ENCODE measurements at places on chromosomes 11 and 22.

DNA sequence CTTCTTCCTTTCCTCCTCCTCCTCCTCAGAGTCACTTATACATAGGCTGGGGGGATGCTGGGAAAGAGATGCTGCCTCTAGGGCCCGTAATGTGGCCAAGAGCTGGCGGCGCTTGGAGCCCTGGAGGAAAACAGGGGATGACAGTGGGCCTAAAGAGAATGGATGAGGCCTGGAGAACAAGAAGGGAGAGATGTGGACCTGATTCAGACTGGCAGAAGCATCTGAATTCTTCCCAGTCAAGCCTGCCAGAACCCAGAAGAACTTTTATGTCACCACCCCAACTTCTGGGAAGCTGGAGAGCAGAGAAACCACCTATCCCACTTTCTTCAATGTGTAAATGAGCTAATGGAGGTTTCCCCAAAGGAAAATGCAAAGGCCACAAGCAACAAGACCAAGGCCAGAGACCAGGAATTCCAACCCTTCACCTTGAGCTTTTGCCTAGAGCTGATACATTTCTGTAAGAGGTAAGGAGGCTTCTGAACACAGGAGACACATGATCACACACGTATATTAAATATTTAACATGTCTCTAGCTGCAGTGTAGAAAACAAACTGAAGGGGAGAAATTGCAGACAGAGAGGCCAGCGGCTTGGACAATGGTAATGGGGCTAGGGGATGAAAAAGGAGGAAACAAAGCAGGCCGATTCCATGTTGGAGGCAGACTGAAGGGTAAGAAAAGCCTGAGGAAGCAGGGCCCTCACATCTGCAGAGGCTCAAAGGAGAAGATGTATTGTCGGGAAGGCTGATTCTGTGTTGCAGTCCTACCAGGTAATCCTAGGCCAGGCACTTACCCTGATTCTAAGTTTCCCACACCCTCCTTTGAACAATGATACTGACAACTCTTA is 1.1 kb downstream of the RRP8 start:
- DNase-seq = no peak

DNA sequence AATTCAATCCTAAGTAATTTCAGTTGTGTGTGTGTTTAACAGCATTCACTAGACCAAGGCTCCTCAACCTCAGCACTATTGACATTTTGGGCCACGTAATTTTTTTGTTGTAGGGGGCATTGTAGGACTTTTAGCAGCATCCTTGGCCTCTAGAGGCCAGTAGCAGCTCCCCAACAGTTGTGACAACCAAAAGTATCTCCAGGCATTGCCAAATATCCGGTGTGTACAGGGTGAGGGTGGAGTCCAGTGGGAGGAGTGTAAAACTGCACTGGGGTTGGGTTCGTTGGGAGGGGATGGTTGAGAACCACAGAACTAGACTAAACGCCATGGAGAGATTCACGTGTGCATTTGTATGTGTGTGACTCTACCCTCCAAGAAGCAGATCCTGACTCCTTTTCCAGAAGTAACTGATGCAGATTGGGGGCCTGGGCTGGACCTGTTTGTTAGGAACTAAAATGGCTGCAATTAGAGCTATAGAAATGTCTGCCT is 5.9 kb upstream of the PHF21A start:
- DNase-seq = no peak

DNA sequence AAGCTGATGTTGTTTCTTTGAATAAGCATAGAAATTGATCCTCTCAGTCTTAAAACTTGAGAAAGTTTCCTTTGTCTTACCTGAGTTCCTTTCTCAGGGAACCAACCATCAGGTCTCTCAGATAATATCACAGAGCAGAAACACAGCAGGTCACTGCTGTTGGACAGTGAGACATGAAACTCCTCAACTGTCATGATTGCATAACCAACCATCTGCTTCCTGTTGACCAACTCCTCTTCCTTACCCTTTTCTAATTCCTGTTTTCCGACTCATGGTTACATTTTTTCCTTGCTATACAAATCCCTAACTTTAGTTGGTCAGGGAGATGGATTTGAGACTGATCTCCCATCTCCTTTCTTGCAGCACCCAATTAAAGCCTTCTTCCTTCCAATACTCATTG is 845.3 kb downstream of the FAM181B start:
- DNase-seq = no peak

DNA sequence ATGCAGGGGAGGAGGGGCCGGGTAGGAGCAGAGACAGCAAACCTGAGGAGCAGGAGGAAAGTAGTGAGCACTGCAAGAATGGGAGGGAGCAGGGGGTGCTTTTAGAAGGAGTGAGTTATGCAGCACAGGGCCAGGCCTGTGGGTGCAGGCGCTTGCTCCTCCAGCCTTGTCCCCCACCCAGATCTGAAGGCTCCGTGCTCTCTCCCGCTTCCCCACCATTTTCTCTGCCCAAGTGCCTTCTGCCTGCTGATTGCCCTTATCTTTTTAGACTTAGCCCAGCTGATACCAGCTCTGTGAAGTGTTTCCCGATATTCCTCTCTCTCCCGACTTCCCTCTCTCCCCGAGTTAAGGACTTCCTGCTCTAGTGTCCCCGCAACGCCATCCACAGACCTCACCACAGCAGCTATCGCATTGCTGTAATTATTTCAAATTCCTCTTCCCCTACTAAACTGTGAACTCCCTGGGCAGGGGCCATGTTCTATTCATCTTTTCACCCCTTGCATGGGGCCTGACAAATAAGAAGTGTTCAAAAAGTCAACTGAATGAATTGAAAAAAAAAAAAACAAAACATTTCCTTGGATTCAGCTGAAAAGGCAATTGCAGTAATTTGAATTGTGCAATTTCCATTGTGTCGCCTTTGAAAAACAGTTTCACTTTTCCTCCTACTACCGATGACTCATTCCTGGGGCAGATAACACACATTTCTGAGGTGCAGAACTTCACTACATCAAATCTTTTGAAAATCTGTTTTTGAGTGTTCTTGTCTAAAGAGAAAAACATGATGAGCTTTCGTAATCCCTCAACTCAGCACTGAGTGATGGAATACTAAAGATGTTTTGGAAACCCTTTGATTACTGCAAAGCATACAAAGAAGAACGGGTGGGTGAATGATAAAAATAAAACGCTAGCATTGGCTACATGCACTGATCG is 69.7 kb upstream of the BMAL1 start:
- DNase-seq = no peak

- no peak for DNase-seq
Observed at GRCh38 chr11:28228196-28228895, 120.2 kb downstream of the METTL15 start.

DNA sequence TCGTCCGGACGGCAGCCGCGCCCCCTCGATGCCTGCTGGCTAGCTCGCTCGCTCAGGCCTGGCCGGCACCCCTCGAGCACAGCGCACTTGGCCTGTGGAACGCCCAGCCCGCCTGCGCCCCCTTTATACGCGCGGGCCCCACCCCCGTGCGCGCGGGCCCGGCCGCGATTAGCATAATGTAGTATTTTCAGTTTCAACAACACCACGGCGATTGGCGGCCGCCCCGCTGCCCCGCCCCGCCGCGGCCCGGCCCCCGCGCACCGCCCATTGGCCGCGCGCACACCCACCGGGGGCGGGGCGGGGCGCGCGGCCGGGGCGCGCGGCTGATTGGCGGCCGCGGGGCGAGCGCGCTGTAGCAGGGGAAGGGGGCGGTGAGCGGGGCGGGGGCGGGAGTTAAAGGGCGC is at the start of gene CDKN1C:
CDKN1C (minus strand) TSS at position 98 of the 404 bp plus-strand sequence. CDS start 319 bp downstream, outside the sequence.
- peak; percentile 73 for DNase-seq

- no peak for DNase-seq
Observed at GRCh38 chr11:76801736-76802135, 18.6 kb downstream of the TSKU start.

DNA sequence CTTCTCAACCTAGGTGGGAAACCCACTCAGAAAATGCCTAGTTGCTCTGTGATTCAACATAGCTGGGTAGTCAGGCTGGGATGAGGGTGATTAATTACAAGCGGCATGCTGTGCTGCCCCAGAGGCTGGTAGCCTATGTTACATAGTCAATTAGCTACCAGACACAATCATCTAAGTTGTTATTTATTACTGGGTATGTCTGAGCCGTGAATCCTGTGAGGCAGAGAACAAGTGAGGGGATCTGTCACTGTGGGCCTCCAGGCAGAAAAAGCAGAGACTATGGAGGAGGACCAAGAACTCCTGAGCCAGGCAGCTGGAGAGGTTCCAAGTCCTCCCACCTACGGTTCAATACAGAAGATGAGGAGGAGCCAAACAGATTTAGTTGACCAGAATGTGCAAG is 186.6 kb upstream of the BDNF start:
- no peak for DNase-seq

GRCh38 chr11:71335371-71335770 is 83.0 kb upstream of the SHANK2 start:
- DNase-seq = no peak

- DNase-seq = no peak
Observed at GRCh38 chr22:35313311-35314121, 13.8 kb downstream of the TOM1 start.

- DNase-seq = no peak
Observed at GRCh38 chr11:110862407-110862806, 150.2 kb upstream of the ARHGAP20 start.

DNA sequence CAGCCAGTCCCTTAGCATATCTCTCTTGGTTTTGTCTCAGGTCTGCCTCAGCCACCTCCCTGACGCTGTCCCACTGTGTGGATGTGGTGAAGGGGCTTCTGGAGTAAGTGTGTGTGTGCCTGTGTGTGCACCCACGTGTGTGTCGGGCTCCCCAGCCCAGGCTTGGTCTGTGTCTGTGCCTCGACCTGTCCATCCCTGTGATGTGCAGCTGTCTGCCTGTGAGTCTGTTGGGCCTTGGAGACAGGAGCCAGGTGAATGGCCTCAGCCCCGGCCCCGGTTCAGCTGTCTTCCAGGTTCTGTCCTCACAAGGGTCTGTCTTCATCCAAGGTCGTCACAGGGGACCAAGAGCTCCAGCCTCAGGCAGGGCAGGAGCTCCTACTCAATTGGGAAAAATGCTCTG is 9.8 kb downstream of the ATG16L2 start:
- no peak for DNase-seq

GRCh38 chr22:45179276-45180049 is 15.7 kb downstream of the NUP50 start:
- no peak for DNase-seq

GRCh38 chr11:112634995-112635737 is 326.1 kb upstream of the NCAM1 start:
- no peak for DNase-seq

DNA sequence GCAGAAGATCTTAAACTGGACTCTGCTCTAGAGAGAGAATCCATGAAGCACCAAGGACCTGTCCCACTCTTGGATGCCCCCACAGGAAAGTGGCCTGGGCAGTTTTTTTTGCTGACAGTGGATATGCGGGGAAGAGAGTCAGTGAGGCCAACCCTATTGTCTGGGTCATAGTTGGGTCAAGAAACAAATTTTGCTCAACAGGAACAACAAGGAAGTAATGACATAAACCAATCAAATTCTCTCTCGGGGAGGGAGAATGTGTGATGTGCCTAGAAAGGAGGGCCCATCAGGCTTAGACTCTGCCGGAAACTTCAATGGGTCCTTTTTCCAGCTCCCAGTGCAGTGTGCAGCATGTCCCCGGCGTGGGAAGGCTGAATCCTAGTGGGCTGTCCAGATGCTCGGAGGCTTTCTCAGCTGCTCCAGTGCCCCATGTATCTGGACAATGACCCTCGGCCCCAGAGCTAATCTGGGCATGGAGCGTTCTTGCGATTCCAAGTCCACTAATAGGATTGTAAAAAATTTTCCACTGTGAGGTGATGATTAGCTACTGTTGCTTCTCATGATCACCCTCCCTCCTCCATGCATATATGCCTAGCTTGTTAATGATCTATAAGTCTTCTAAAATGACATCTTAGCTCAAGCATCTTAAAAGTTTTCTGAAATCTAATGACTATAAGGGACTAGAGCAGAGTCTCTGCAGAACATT is 101.0 kb downstream of the SNX19 start:
- no peak for DNase-seq

DNA sequence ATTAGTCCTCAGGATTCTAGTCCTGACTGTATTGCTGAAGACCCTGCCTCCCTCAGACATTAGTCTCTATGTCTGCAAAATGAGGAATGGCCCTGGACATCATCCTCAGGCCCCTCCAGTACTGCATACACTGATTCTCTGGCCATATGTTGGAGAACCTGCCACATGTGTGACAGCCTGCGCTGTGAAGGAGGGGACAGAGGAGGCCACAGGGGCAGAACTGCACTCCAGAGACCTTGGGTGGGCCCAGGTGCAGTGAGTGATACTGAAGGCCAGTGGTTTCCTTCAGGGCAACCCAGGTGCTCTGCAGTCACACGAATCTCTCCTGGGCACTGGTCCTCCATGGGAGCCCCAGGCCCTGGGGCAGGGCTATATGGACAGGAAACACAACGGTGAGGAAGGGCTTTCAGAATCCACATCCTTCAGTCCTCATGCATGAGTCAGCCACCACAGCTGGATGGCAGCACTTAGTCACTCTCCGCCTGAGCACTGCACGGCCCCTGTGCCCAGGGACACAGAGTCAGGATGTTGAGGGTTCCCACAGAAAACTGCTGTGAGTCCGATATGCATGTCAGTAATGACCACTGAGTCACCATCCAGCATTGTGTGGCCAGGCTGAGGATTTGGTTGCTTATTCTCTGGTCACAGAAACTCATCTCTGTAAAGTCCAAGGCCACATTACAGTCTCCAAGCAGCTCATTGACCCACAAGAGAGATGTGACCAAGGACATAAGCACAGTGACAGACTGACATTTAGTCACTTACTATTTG is 39.7 kb downstream of the ME3 start:
- DNase-seq = peak; percentile 40

GRCh38 chr11:2215230-2215560 is 43.6 kb upstream of the TH start:
- DNase-seq = no peak

- no peak for DNase-seq
Observed at GRCh38 chr22:35883031-35883620, 145.5 kb downstream of the RBFOX2 start.

GRCh38 chr11:67519726-67520125 is 3.5 kb downstream of the CABP2 start:
- no peak for DNase-seq

GRCh38 chr11:9263840-9264315 is 1.3 kb downstream of the DENND5A start:
- DNase-seq = no peak

DNA sequence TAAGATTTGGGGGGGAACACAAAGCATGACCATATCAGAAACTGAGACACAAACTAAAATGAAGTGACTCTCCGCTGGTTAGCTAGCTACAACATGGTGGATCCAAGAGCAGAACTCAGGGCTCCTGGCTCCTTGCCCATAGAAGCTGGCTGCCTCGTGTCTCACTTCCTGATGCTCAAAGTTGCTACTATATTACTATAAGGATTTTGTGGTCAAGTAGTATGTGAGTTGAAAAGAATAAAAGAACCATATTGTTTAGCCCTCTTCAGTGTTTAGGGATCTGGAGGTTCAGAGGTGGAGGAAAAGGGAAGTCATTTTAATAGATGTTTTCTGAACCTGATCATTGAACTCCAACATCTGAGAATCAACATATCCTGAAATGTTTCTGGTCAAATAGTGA is 16.9 kb upstream of the SIK2 start:
- no peak for DNase-seq

- peak; percentile 31 for DNase-seq
Observed at GRCh38 chr11:65204646-65205601, 23.2 kb downstream of the CAPN1 start.

GRCh38 chr22:37427135-37427710 is at the start of gene ELFN2:
Gene ELFN2 (minus strand): TSS chr22:37427479. CDS start chr22:37375534, 51,945 bp downstream.
- DNase-seq = no peak
